ENCODE measurements at places on chromosomes 13 and 19. TPM values are rescaled to one million over a fixed set of nuclear protein-coding genes. Genes with fewer than 3 reads are reported as not detected.

Gene TMC4
- 0.86 TPM for total RNA-seq

Gene NOTCH3
- 159 TPM for total RNA-seq

Gene CGB5
- total RNA-seq = not detected

Gene GRIN2D
- 0.03 TPM for total RNA-seq

Gene ZNF285
- 2.6 TPM for total RNA-seq

Gene IGFL2
- total RNA-seq = not detected

Gene ZNF724
- 5.7 TPM for total RNA-seq

Gene LHB
- not detected for total RNA-seq

Gene PRR22
- total RNA-seq = 0.53 TPM

Gene ITGBL1
- 94.7 TPM for total RNA-seq

Gene TGFB1
- 12.3 TPM for total RNA-seq

Gene RNF126
- total RNA-seq = 94.6 TPM

Gene BSPH1
- not detected for total RNA-seq

Gene ZNF587
- total RNA-seq = 13.8 TPM
